NCI-H446 (cell line): ENCODE measurements at places on chromosomes 1 and 21.

DNA sequence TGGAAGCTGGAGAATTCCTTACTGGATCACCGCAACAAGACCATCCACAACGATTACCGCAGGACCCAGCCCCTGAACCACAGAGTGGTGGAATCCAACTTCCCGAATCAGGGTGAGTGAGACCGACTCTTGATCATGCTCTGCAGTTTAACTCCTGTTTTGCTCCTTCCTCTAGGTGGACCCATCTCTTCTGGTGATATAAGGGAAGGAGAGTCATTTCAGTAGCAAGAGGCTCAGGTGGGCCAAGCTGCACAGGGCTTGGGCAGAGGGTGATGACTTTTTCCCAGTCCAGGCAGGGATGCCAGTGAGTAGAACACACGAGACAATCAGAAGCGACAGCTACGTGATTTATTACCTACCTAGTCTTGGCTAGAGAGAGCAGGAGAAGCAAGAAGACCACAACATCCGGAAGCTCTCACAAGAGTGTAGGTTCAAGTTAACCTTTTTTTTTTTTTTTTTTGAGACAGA lies 25.2 kb downstream of the CA6 start:
- DNase-seq, result no peak

DNA sequence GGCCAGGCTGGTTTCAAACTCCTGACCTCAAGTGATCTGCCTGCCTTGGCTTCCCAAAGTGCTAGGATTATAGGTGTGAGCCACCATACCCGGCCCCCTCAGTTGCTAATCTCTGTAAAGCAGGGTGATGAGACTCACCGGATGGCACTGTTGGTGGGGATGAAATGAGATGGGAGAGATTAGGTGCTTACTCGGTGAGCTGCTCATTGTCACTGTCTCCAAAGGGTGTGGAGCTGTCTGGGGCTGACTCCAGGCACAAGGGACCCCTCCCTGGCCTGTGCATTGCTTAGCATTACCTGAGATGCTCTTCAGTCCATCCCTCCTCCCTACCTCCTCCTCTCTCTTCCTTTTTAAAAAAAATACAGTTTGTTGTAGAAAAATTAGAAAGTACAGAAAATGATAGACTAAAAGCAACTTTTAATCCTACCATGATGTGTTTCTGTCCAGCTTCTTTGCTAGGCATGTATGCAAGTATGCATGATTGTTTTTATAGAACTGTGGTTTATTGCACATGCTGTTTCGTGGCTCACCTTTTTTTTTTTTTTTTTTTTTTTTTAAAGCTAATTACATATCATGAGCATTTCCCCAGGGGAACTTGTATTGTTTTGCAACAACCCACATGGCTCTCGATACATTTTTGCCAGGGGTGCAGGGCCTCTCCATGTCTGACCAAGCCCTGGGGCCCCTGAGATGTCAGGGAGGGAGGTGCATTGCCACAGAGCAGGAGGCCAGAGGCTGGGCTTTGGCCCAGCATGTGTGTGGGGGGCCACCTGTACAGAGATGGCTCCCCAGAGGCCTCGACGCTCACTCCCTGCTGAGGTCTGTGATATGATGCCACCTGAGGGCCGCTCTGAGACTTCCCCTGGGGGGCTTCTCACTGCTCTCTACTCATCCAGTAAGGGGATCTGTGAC lies 55.4 kb downstream of the ARHGEF10L start:
- no peak for DNase-seq

GRCh38 chr1:215482079-215482478 lies 85.0 kb upstream of the KCTD3 start:
- DNase-seq, result no peak

GRCh38 chr1:25902462-25902861 lies 3.8 kb downstream of the STMN1 start:
- DNase-seq, result no peak

GRCh38 chr1:39277879-39278278 lies 73.4 kb downstream of the MACF1 start:
- DNase-seq, result no peak

DNA sequence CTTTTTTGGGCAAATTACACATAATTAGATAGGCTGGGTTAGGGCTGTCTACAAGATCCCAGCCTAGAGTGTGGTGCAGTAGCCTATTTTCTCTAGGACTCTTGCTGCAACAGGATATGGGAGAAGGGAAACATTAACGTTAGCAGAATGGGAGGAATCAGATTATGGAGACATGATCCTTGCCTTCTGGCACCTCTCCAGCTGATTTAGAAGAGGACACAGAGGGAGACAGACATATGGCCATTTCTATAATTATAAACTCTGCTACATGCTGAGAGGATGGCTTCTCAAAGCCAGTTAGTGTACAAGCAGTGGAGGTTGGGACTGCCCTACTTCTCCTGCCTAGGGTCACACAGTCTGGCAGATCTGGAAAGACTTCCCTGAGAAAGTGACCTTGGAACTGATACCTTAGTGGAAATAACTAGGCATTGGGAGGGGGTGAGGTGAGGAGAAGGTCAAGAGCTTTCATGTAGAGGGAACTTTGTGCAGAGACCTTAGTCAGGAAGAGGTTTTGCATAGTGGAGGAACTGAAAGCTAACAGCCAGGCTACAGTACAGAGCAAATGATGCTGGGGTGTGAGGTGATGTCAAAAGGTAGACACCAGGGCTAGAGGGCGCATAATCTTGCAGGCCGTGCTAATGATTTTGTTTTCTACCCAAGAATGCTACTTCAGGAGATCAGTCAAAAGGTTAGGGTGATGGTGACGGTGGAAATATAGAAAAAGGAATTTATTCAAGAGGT lies 1.2 kb upstream of the CD1D start:
- DNase-seq, result no peak

GRCh38 chr1:43444151-43444828 lies 9.4 kb downstream of the HYI start:
- DNase-seq, result no peak
